Urothelium cell line (cell line): ENCODE measurements at places on chromosomes 12 and 14.

DNA sequence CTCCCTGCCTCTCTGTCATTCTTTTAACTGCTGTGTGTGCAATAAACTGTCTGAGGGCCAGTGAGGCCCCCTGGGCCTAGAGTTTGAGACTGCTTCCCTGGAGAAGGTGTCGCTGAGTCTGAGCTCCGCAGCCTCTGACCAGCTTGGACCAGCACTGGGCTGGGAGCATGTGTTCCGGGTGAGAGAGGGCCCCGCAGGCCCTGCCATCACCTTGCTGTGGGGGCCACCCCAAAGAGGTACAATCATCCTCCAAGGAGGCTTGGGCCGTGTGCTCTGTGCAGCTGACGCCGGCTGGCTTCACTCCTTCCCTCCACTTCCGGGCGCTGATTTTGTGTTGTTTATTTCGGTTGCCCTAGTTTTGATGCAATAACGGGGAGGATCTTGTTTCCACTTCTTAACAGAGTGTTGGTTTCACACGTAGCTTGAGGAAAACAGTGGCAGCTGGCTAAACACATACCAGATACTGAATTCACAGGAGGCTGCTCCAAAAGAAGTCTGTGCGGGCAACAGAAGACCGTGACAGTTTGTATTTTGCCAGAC is 121.6 kb downstream of the TMEM132C start:
- DNase-seq = no peak

DNA sequence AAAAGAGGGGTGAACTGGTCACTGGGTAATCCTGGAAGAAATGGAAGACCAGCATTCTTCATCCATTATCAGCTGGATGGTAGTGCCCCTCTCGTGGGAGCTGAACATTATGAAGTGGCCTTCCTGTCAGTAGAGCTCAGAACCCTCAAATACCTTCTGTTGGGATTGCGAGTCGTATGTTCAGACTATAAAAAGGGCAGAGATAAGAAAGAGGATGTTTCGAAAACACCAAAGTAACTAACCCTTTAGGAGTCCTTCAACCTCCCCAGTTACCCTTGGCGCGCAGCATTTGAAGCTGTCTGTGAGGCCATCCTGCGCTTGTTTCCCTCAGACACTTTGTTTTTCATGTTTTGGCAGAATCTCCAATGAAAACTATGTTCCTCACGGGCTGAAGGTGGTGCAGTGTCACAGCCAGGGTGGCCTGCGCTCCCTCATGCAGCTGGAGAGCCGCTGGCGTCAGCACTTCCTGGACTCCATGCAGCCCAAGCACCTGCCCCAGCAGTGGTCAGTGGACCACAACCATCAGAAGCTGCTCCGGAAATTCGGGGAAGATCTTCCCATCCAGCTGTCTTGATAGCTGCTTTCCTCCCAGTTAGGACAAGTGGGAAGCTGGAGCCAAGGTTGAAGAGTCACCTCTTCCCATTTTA is 19.3 kb upstream of the GALNT16 start:
- no peak for DNase-seq

GRCh38 chr12:121494093-121494787 is 86.6 kb downstream of the KDM2B start:
- peak; percentile 30 for DNase-seq

GRCh38 chr14:87483271-87484260 is 509.4 kb downstream of the GALC start:
- peak; percentile 45 for DNase-seq

GRCh38 chr12:111445726-111446581 is 40.2 kb downstream of the SH2B3 start:
- DNase-seq = no peak

DNA sequence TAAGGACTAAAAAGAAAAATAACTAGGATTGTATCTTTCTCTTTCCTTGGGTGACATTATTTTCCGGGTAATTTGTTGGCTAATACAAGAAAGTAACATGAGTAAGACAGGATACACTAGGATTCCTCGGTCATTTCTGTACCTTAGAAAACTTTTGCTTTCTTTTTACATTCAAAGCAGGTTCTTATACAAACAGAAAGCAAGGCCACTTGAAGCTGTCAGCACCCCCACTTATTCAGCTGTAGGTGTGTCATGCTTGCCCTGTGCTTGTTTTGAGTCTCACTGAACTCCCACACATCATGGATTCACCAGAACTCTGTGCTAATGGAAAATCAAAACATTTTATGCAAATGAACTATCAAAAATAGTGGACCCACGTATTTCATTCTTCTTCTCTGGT is 266.8 kb upstream of the CLEC14A start:
- no peak for DNase-seq

GRCh38 chr12:129378496-129378895 is 525.2 kb downstream of the GLT1D1 start:
- DNase-seq = no peak

DNA sequence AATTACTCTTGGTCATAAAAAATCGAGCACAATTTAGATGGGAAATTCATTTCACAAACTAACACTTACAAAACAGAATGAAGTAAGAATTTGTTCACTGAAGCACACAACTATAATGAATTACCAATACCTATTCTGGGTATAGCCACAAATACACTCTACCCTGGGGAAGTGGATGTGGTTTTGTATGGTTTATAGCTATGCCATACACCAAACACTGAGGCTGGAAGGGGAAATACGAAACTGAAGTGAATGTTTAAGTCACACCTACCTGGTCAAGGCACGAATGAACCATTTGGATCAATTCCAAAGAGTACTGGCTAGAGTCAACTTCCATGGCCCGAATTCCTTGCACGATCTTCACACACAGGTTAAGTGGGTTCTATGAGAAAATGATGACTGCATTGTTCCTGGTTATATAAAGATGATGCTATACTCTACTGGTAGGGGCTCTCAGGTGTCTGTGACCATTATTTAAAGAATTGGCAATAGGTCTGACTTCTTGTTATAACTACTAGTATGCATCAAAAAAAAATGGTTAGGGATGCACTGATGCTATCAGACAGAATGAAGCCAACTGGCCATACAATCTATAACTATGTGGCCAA is 12.8 kb downstream of the NEK9 start:
- no peak for DNase-seq

- no peak for DNase-seq
Measured at GRCh38 chr14:92010644-92011043, 29.2 kb downstream of the TRIP11 start.

GRCh38 chr12:123223241-123223668 is 9.7 kb downstream of the MPHOSPH9 start:
- no peak for DNase-seq

- DNase-seq = no peak
Measured at GRCh38 chr14:71918955-71919354, 13.3 kb upstream of the RGS6 start.

GRCh38 chr14:54310151-54310850 is 86.5 kb upstream of the CDKN3 start:
- DNase-seq = no peak

GRCh38 chr14:61561657-61562276 is 133.5 kb upstream of the HIF1A start:
- DNase-seq = peak; percentile 92

GRCh38 chr14:106872611-106873446 is 1346.4 kb downstream of the TMEM121 start:
- no peak for DNase-seq

DNA sequence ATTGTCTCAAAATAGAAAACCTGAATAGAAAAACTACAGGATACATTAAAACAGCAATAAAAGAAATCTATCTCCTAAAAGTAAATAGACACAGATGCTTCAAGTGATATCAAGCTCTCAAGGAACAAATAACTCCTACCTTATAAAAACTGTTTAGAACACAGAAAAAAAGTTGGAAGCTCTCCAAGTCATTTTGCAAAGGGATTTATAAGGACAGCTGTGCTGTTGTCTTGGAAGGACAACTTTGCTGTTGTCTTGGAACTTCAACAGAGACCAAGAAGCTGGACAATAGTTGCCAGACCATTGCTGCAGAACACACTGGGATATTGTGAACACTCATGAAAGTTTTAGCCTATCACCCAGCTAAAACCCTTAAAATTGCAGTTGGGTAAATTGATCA is 780.7 kb downstream of the FLRT2 start:
- no peak for DNase-seq

GRCh38 chr12:103799857-103800771 is 40.9 kb downstream of the NT5DC3 start:
- DNase-seq = no peak
